Foreskin melanocyte (primary cell): ENCODE measurements at places on chromosomes 3 and 15.

- DNase-seq: no peak
These were observed 435.7 kb downstream of the DIPK2A start for GRCh38 chr3:144407335-144407734.

DNA sequence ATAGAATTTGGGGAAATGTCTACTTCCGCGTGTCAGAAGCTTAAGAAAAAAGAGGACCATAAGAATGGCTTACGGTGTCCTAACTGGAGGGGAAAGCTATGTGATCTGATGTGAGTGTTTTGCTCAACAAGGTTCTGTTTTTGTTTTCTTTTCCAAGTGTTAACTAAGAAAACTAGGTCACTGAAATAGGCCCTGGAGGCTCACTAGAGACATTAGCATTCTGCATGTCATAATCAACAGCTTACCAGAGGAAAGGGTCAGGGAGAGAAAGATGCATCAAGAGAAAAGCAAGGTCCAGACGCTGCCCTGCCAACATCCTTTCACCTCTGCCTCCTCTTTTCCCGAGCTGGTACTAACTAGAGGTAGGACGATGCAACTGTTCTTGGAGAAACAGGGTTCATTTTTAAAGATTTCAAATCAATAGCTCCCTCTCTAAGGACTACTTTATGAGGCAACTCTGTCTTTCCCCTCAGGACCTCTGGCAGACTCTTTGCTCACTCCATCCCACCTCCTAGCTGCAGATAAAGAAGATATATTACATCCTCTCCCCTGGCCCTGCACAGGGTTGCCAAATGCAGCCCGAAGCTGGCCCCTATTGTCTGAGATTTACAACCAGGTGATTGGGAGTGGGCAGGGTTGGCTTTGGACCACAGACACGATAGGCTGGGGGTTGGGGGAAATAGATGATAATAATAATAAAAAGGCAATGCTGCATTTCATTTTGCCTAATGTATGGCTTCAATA is 209.9 kb upstream of the SLC2A2 start:
- no peak for DNase-seq

GRCh38 chr3:76044601-76045600 is 259.6 kb upstream of the ZNF717 start:
- peak; percentile 7 for DNase-seq

DNA sequence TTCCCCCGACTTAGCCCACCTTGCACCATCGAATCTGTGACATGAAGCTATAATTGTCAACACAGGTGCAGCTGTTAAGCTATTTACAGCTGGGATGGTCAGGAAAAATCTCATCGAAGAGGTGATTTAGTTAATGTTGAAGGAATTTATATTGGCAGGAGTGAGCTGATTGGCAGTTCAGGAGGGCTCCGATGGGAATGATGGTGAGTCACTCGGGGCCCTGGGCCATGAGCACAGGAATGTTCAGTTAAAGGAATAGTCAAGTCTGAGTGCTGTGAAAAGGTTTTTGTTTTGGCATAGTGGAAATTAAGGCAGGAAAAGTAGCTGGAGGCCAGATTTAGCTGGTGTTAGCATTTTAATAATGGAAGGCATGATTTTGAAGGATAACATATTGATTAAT is 95.7 kb downstream of the OXSM start:
- DNase-seq: peak; percentile 51

DNA sequence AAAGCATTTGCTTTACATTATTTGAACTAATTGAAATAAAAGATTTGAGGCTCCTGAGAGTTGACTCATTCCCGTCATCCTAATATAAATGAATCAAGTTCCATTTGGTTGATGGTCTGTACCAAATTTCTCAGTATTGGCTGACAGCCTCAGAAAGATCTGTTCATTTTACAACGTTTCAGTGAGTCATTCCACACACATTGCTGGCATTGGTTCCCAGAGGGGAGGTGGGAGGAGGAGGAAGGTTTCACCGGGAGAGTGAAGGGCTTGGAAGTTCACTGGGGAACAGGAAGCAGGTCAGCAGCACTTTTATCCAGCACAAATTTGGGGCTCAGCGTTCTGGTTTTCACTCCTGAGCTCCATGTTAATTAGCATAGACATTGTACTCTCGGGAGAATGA is 176.7 kb upstream of the CADPS start:
- DNase-seq: peak; percentile 12

GRCh38 chr3:81778678-81779182 is 17.3 kb upstream of the GBE1 start:
- no peak for DNase-seq

DNA sequence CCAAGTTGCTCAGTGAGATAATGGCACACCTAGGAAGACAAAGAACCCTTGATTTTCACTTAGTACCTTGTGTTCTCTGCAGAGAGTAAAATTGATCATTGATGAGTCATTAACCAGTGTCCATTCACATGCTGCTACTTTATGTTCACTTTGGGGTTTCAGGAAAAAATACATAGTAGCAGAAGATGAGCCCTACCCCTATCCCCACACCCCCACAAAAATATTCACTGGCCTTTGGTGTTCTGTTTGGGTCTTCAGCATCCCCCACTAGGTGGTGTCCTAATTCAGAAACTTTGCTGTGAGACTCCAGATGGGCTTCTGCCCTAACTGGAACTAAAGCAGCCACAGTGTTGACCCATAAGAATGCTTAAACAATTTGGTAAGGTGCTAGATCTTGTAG is 178.8 kb downstream of the KLHL25 start:
- DNase-seq: no peak

DNA sequence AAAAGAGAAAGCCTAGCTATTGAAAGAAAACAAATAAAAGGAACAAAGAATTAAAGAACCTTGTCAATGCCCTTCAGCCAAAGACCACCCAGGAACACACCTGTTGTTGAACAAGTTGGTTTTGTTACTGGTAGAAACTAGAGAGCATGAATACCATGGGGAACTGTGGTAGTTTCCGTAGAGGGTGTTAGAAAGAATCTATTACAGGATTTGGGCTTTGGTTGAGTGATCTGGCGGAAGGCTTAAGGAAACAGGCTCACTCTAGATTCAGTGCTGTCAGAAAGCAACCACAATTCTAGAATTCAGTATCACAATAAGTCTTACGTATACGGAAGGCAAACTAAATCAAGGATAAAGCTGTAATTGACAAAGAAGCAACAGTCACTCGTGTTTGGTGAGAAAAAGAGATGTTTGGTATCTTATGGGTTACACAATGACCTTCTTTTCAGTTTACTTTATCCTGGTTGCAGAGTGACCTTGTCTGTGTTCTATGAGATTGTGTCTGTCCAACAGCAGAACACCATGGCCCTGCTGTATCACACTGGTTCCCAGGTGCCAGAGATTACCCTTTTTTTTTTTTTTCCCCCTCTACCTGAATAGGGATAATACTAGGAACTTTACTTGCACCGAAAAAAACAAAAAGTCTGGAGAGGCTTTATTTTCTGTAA is 265.9 kb downstream of the SHQ1 start:
- DNase-seq: no peak

DNA sequence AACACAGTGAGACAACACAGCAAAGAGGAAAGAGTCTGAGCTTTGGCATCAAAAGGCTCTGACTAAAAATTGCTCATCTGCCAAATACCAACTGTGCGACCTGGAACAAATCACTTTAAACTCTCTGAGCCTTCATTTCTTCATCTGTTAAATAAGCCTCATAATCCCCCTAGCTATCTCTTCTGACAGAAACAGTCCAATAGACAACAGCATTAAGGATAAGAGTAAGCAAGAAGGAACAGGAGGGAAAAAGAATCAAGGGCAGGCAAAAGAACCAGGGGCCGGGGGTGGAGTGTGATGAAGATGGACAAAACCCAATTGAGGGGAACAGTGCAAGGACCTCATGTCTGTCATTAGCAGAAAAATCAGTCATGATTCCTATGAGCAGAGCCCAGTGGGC is 79.4 kb upstream of the SETMAR start:
- no peak for DNase-seq

- DNase-seq: no peak
These were observed 198.7 kb upstream of the LYSMD4 start for GRCh38 chr15:99931703-99932603.
